ENCODE measurements at places on chromosomes 11 and 22.

DNA sequence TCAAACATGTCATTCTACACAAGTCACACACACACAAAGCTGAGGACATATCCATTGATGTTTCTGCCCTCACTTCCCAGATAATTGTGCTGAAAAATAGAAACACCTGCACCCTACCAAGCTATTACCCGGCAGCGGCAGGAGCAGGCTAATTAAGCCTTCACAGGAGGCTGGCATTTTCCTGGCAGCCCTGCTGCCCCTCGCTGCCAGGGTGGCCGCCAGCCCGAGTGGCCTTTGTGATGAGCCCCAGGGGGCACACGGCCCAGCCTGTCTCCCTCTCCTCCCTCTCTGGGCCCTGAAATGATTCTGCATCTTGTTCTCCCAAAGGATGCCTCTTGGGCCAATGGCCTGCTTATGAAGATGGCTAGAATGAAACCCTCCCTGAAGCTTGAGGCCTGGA lies 76.2 kb upstream of the TP53I11 start:
- no peak for DNase-seq

- DNase-seq: no peak
Measured at GRCh38 chr11:61904539-61905048, 12.8 kb downstream of the RAB3IL1 start.

GRCh38 chr11:119892311-119892808 lies 163.4 kb upstream of the NECTIN1 start:
- no peak for DNase-seq

DNA sequence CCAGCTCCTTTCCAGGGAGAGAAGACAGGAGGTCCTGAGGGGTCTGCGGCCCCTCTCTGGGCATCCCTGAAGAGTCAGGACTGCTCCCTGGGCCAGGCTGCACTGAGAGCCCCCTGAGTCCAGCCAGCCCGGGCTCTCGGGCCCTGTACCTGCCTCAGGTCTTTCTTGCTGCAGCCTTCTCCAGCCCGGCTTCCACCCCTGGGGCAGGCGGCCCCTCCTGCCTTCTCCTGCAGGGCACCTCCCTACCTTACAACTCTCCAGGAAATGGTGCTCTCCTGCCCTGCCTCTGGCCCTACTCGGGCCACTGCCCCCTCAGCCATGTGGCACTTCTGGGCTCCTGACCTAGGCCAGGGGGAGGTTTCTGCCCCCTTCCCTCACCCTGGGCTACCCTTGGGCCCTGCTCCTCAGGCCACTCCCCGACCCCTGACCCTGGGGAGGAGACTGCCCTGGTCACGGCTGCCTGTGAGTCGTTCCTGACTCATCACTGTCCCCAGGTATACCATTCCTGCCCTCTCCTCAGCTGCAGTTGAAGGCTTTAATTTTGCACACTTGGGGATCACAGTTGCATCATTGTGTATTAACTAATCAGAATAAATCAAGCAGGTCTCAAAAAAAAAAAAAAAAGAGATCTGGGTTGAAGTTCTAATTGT lies 251.1 kb downstream of the NXPE2 start:
- DNase-seq: no peak

- peak; percentile 68 for DNase-seq
Measured at GRCh38 chr22:30079952-30080533, at the start of gene HORMAD2. Gene HORMAD2 (plus strand): TSS chr22:30080464. CDS start chr22:30093953, 13,489 bp downstream.

DNA sequence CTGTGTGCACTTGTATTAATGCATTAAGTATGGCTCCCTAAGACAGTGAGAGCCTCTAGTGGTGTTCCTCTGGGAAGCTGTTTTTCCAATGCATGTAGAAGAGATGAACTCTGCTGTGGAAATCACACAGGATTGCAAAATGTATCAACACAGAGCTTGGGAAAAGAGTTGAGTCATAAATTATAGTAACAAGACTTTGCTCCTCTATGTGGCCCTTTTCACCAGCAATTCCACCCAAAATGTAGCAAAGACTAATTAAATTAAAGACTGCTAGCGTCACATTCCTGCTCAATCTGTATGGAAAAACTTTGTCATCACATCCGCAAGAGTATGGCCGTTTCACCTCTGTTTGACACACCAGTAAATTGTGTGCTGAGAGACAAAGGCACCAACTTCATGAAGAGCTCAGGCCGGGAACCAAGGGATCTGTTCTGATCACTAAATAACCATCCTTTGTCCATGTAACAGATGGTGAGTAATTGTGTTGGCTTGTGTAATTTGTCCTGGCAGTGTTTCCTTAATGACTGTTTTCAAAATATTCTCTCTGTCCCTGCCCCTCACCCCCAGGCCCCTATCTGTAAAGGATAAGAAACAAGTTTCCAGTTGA lies 209.2 kb upstream of the SORL1-AS1 start:
- peak; percentile 81 for DNase-seq

GRCh38 chr22:36387959-36388726 lies at the start of gene MYH9:
Gene MYH9 (minus strand): TSS chr22:36387967. CDS start chr22:36349236, 38,731 bp downstream.
- DNase-seq: peak; percentile 100

- DNase-seq: peak; percentile 49
Measured at GRCh38 chr11:130979386-130979972, 63.2 kb upstream of the SNX19 start.

- peak; percentile 15 for DNase-seq
Measured at GRCh38 chr11:35815556-35816315, 128.1 kb upstream of the LDLRAD3 start.

DNA sequence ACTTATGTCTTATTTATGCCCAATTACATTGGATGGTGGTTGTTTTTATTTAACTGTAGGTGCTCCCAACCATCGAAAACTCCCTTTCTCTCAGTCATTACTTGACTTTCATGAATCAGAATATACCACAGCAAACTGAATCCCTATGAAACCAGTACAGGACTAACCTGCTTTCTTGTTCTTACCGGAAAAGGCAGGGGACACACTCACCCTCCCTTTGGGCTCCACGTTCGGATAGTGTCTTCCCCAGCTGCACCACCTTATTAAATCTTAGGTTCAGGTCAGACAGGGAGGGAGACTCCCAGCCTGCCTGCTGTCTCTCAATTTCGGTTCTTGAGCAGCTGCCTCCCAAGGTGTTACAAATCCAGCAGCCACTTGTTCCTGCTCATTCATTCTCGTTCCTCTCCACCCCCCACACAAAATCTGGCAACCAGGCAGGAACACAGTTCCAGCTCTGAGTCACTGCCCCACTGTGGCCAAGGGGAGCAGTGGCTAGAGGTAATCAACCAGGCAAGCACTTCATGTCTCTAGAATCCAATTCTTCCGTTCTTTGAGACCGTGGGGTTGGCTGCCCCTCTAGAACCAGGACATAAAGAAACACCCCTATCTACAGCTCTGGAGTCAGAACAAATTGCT lies 133.0 kb downstream of the PLEKHA7 start:
- peak; percentile 55 for DNase-seq

DNA sequence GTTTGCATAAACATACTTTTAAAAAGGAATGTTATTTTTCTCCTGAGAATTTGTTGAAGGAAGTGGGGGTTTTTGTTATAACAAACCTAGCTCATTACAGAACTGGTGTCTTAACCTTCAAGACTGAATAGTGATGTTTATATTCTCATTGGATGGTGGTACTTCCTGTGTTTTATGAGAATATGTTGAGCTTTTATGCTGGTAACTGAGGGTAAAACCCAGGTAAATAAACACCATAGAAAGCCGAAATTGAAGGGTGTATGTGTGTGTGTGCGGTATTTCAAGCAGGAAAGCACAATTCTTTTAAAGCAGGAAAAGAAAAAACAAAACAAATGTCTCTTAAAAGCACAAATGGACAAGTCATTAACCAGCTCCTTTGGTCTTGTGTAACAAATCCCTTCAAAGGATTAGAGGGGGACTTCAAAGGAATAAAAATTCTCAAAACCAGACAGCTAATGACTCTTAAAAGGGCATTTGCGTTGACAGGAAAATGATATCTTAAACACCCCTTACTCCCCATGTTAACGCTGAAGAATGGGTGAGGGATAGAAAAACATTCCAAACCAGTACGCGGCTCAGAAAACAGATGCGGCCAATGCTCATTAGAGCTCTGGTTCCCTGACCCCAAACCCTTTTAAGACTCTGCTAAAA lies 23.8 kb downstream of the LMO2 start:
- DNase-seq: no peak
